Activated T-cell treated with anti-CD3 and anti-CD28 coated beads for 48 hours (primary cell): ENCODE measurements at places on chromosomes 1 and 21.

DNA sequence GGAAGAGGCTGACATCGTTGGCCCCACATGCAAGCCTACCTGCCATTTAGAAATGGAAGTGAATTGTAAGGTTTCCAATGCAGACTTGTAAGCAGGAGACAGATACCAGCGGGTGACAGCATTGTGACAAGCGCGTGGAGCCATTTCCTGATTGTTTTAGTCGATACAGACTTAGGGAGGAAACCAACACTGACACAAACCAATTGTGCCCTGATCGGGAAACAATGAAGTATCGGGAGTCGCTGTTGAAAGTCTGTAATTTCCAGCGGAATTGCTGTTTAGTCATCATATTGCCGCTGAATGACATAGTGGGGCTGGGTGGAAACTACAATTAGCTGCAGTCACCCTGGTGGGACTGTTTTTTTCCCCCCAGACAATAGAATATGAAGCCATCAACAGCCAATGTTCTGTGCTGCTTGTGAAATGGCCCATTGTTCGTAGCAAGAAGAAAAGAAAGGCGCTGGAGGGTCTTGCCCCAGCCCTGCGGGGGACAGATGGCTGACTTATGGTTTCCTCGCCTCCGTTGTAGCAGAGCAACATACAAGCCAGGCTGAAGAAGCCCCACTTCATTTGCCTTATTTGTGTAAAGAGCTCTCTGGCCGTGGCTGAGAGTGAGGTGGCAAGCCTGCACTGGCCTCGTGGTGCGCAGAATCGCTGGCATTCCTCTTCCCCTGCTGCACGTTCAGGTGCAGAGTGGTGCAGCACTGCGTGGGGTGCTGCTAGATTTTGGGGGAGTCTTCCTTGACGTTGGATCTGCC is 462.7 kb downstream of the CAMTA1 start:
- no peak for DNase-seq

DNA sequence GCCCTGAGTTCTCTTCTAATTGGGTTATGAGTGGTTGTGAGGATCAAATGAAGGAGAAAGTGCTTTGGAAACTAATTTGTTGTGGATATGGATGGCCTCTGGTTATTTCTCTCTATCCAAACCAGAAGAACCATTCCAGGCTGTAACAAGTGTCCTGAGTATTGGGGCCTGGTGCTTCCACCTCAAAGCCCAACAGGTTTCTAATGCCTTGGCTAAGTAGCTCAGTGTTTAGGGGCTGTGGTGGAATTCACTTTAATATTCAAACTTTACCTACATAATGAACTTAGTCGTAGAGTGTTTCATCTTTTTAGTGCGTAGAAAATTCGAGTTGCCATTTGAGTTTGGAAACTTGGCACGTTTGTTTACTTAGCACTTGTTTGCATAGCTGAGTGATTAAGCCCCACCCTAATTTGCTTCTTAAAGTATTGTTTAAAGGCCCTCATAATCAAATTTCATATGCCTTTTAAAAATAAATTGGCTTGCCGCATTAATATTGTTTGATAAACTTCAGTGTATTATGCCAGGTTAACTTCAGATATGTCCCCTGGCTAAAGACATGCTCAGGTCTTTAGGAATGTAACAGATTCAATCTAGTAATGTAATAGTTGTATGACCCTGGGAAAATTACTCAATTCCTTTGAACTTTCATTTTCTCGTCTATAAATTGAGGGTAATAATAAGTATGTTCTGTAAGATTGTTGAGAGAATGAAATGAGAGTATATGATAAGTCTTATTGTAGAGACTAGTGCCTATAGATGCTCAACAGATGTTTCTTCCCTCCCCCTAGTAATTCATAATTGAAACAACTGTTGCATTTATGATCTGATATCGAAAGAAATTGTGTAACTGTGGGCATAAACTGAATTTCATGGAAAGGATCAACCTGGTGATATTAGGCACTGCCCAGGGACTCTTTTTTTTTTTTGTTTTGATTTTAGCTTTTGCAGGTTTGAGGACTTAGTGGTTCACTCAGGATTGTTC is 1.6 kb downstream of the AGO4 start:
- no peak for DNase-seq

GRCh38 chr1:244830639-244831038 is 4.8 kb upstream of the COX20 start:
- DNase-seq: no peak

- no peak for DNase-seq
Measured at GRCh38 chr1:201653233-201653632, 114.3 kb downstream of the NAV1 start.

DNA sequence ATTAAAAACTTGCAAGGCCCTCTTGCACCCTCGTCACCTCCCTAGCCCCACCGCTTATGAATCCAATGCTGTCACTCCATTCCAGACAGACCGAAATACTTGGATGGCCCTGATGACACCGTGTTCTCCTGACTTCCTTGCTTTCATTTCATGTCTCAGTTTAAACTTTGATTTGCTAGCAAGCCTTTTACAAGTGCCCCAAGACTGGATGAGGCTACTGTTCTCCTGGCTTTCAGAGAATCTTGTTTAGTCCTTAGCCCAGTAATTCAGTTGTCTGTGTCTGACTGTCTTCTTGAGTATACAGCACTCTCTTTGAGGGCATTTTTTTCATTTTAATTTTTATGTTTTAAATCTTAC is 824 bp upstream of the IFI44L start:
- DNase-seq: no peak
